ENCODE measurements at places on chromosomes 1 and 21.

DNA sequence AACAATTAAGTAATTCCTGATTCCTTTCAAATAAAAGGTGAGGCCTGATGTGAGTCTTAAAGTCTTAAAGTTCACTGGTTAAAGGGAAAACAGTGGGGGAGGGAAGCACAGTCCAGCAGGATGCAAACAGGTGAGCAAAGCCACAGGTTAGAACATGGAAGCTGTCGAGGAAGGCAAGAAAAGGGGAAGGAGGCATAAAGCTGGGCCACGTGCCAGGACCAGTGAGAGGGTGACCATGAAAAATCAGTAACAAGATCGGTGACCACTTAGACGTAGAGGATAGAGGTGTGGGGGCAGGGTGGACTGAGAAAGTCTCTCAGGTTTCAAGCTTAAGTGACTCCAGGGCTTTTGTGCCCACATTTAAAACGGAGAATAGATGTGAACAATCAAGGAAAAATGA lies 231.3 kb downstream of the SETD4 start:
- no peak for DNase-seq

- no peak for DNase-seq
These were observed 1.7 kb upstream of the INAVA start for GRCh38 chr1:200892958-200893357.

DNA sequence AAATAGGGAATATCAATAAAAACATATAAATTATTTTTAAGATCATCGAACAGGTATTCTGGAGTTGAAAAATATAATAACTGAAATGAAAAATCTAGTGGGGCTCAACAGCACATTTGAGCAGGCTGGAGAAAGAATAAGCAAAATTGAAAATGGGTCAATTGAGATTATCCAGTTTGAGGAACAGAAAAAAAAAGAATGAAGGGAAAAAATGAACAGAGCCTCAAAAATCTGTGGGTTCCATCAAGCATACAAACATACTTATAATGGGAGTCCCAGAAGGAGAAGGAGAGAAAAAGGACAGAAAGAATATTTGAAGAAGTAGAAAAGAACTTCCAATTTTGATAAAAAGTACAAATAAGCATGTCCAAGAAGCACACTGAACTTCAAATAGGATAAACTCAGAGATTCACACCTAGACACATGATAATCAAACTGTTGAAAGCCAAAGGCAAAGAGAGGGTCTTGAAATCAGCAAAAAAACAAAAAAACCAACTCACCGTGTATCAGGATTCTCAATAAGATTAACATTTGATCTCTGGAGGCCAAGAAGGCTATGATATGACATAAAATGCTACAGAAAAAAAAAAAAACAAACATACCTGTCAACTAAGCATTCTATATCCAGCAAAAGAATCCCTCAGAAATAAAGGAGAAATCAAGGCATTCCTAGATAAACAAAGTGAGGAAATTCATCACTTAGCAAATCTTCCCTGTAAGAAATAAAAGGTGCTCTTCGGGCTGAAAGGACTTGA lies 5.4 kb upstream of the COQ8A start:
- no peak for DNase-seq

DNA sequence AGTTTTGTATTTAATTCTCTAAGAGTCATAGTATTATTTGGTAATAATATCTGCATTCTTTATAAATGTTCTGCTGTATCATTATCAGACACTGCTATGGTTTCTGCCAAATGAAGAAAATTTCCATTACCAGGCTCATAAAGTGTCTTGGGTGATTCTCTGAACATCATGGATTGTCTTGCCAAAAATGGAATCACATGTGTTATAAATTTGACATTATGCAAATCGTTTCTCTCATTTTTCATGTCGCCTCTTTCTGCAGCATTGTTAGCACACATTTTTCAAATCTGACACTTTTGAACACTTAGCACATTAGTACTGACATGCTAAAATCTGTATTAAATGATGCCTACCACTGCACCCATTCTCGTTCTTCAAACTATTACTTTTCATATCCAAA lies 74.2 kb upstream of the NEK7 start:
- DNase-seq: no peak

- DNase-seq: no peak
These were observed 33.7 kb downstream of the ATF6 start for GRCh38 chr1:161799792-161800191.

- no peak for DNase-seq
These were observed 71.2 kb downstream of the CHRM3 start for GRCh38 chr1:239457491-239458143.

DNA sequence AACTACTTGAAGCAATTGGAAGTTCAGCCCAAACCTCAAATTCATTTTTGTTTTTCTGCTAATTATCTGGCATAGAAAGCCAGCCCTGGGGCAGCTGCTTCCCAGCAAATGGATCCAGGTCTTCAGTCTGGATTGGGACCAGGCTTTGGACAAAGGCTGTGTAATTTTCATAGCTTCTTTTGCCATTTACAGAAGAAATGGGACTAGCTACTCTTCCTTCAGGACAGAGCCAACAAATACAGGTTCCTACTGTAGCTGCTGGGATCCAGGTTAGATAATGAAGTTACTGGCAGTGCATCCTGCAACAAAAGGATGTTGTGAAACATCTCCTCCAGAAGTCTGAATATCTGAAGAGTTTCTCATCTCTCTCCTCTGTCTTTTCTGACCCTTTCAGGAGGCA lies 171.5 kb upstream of the CAMK1G start:
- no peak for DNase-seq

- no peak for DNase-seq
These were observed 16.1 kb upstream of the TMEM39B start for GRCh38 chr1:32056598-32056997.

DNA sequence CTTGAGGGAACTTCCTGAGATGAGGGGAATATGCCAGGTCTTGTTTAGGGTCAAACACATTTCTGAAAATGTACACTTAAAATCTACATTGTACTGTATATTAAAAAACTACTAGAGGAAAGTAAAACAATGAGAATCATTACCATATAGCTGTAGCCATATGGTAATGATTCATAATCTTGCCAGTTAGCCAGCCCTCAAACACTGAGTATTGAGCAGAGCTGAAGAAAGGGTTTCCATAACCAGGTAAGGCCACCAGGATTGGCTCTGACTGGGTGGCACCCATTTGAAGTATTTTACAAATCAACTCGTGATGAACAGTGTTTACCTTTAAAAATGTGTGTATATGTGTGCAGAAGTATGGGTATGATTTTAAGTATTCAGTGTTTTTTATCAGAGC lies 226.7 kb downstream of the SLC45A1 start:
- no peak for DNase-seq

GRCh38 chr1:20771780-20772179 lies 15.3 kb downstream of the HP1BP3 start:
- DNase-seq: no peak

GRCh38 chr1:180451504-180451903 lies 50.9 kb downstream of the ACBD6 start:
- peak; percentile 14 for DNase-seq

- no peak for DNase-seq
These were observed 419.9 kb downstream of the ZP4 start for GRCh38 chr1:237470712-237471338.

DNA sequence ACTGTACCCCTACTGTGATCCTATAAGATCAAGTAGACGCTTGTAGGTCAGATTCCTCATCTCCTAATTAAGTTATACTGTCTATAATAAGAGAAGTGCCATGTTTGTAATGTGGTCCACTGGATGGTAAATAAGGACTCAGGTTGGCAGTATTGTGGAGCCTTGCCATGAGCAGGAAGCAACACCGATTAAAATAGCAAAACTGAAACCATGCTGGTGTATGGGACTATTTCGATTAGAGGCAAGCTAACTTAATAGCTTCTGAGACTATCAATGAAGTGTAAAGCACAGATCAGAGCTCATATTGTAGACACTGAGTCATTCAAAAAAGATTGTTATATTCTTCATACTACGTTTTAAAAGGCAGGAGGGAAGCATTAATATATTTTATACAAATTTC lies 348.8 kb downstream of the HHAT start:
- no peak for DNase-seq

DNA sequence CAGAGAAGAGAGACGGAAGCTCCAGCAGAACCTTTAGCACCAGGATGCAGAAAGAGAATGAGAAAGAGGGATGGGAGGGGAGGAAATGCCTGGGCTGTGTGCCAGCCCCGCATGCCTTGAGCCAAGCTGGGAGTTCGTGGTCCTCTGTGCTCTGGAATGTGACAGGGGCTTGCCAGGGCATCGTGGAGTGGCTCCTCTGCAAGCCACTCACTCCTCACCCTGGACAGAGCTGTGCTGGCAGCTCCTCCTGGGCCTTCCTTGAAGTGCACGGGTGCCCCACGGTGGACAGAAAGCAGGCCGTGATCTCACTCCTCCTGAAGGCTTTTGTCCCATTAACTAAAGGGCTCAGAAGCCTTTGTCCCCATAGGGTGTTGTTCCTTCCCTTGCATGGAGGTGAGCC lies 34.8 kb upstream of the PRELP start:
- peak; percentile 33 for DNase-seq

DNA sequence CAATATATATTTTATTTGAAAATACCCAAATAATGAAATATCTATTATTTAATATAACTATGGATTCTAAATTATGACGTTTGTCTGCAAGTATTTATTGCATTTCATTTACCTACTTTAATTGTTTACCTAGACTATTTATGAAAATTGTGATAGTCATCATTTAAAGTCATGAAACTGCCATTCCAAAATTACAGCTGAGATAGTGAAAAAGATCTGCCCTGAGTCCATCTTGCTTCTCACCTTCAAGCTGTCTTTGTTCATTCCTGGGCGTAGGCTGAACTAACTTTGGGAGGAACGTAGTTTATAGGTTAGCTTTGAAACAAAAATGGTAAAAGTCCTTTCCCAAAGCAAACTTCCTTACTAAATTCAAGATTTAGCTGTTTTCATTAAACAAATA lies 12.4 kb upstream of the HPDL start:
- DNase-seq: no peak

- no peak for DNase-seq
These were observed 153.0 kb upstream of the WNT4 start for GRCh38 chr1:22295856-22296255.

DNA sequence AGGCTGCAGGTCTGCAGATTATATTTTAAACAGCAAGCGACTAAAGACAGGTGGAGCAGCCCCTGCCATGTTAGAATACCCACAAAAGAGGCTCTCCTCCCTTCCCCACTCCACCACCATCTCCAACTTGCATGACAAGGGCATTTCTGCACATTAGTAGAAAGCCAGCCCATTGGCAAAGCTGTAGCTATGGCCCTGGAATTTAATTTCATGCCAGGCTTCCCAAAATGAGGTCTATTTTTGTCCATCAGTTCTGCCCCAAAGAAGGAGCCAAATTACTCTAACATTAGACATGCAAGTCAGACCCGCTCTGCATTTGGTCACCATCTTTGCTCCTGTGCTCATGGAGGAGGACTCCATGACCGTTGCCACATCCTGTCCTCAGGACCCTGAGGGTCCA lies 115.2 kb downstream of the LAMC2 start:
- DNase-seq: no peak

GRCh38 chr1:119773711-119774241 lies 5.1 kb upstream of the HMGCS2 start:
- DNase-seq: no peak

DNA sequence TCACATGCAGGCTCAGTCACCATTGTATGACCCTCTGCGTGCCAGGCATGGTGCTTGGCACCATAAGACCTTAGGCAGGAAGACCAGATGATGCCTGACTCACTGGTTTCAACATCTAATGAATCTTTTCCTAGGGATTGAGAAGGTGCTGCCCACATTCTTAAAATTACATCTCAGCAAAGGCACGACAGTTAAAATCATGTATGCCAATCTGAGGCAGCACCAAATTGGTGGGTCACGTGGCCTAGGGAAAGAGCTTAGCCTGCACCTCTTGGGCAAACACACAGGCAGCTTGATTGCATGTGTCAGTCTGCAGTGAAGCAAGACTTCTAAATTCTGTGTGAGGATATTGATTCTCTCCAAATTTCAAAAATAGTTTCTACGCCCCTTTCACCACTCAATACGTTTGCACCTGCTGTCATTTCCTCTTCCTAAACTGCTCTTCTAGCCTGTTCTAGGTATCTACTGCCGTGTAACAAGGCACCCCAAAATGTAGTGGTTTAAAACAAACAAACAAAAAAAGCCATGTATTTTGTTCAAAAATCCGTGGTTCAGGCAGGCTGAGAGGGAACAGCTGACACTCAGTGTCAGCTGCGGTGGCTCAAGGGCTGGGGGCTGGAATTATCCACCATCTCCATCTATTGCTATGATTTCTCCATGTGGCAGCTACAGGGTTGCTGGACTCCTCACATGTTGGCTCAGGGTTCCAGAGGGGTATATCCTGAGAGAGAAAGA lies 160.2 kb upstream of the FGGY start:
- peak; percentile 64 for DNase-seq

GRCh38 chr1:153795934-153796785 lies 21.0 kb downstream of the SLC27A3 start:
- DNase-seq: no peak

DNA sequence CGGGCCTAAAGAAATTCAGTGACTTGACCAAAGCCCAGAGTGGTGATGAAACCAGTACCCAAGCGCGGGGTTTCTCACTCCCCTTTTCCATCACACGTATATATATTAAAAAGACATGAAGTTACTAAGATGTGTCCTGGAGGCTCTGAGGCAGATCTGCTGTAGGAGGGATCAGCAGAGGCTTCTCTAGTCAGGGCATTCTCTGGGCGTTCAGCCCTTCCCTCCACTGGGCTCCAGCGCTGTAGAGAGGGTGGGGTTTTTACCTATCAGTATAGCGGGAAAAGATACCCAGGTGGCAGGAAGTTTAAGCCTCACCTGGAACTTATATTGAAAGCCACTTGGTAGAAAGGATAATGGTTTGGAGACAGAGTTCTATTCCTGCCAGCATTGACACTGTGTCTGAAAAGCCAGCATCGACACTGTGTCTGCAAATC lies 862 bp upstream of the PLEKHO1 start:
- peak; percentile 33 for DNase-seq

DNA sequence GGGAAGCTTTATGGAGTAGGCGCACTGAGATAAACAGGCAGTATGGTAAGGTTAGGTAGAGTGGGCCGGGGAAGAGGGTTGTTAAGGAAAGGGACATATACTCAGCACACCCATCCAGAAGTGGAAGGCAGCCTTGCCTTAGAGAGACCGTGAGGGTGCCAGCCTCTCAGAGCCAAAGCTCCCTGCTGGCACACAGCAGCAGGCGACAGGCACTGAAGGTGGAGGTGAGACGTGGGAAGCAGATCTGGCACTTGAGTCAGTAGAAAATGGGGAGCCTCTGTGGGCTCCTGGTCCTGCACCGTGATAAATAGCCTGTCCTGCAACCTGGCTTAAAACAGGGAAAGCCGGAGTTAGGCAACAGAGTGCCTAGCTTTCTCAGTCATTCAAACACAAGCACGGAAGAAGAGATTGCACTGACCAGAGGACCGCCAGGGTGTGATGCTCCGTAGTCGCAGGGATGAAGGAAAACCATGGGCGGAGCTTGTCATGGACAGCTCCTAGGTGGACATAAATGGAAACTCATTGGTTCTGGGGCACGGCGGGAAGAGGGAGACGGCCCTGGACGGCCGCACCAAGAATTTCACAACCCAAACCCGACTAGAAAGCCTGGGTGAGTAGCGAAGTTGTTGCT lies 15.5 kb downstream of the KCNK1 start:
- no peak for DNase-seq
